ENCODE measurements at places on chromosomes 6 and 20. TPM values are rescaled to one million over a fixed set of nuclear protein-coding genes. Genes with fewer than 3 reads are reported as not detected.

- no peak for DNase-seq
These were observed 94.3 kb downstream of the RAMACL start for GRCh38 chr6:166492092-166492741.

DNA sequence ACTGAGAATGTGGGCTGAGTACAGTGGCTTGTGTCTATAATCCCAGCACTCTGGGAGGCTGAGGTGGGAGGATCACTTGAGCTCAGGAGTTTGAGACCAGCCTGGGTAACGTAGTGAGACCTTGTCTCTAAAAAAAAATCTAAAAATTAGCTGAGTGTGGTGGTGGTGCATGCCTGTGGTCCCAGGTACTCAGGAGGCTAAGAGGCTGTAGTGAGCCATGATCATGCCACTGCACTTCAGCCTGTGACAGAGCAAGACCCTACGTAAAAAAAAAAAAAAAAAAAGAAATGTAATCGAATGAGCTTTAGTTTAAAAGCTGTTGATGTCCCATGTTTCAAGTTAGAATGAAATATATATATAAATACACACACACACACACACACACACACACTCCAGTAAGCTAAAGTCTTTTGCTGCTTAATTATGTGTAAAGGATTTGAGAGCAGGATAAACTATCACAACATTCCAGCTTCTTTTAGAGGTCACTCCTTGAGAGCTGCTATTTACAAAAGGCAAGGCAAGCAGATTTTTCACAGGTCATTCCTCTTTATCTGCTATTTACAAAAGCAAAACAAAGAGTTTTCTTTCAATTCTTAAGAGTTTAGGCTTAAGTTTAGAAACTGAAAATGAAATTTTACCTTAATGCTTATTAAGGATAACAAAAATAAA is 4.7 kb upstream of the MICAL1 start:
- peak; percentile 62 for DNase-seq

DNA sequence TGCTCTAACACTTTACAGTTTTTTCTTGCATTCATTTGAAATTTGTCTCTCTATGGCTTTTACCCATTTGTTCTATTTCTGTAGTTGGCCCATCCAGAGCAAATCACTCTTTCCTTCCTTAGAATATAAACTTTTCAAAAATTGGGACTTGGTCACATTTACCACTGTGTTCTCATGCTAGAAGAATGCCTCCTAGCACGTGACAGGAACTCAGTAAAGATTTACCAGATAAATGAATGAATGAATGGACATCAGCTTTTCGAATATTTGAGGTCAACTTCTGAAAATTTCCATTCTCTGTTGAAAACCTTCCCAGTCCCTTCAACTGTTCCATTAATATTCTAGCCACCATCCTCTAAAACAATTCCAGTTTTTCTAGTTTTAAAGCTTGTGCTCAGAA is 294.5 kb downstream of the CD83 start:
- no peak for DNase-seq

Gene CD83
- total RNA-seq, result 0.80 TPM

- no peak for DNase-seq
These were observed 116.3 kb downstream of the ERMARD start for GRCh38 chr6:169867751-169868191.

DNA sequence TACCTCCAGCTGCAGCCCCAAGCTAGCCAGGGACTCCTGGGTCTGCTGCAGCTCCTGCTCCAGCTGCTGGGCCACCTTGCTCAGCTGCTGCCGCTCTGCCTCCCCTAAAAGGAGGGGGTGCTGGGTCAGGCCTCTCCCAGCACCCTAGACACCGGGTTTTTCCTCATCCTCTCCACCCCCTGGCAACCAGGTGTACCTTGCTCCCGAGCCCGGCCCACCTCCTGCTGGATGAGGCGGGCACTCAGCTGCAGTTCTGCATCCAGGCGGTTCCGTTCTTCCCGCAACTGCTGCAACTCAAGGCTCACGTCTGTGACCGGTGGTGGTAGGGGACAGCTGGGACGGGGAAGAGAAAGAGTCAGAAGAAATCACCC is 6.1 kb upstream of the PSORS1C2 start:
- DNase-seq, result no peak

Gene ADGRF4
- not detected for total RNA-seq

DNA sequence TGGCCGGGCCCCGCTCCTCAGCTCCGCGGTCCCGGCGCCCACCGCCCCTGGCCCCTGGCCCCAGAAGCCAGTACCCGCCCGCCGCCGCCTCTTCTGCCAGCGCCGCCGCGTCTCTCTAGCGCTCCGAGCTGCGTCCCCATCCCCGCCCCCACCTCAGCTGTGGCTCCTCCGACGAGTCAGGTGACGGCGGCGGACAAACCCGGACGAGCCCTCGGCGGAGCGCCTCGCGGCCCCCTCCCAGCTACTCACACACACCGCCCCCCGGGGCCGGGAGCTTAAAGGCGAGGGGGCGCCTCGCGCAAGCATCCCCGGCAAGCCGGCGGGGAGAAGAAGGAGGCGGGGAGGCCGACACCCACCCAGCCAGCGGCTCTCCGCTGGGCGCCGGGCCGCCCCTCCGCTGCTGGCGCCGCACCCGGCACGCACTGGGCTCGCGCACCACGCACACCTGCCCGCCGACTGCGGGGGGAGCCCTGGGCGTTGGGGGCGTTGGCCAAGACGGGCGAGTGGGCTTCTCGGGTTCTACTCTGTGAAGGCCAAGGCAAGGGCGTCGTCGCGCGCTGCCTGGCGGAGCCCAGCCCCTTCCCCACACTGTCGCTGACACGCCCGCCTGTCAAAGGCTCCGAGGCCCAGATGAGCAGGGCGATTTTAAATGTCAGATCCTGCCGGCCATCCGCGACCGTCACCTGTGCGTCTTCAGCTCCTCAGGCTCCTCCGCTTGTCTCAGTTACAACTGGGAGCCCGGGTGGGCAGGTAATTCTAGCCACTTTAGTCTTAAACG is at the start of gene SNAP91:
SNAP91 (minus strand) TSS at position 132 of the 778 bp plus-strand sequence. CDS start 1,174 bp downstream, outside the sequence.
- DNase-seq, result peak; percentile 88

DNA sequence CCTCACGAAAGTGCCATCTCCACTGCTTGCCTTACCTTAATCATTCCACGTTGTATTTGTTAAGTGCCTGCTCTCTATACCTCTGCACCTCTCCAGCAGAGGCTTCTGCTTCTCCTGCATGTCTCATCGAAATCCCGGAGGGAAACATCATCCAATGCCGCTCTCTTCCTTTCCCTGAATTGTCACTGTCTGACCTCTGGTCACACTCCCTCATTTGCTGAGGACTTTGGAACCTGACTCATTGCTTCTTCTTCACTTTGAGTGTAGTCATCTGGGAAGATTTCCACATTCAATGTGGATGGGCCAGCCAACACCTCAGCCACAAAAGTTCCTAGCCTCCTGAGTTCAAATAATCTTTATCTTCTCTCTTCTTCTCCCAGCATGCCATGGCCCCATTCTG is 78.9 kb upstream of the BEND6 start:
- DNase-seq, result no peak

Gene GGTLC1
- not detected for total RNA-seq

- DNase-seq, result no peak
These were observed 162.0 kb upstream of the ECI2 start for GRCh38 chr6:4297348-4297747.

- no peak for DNase-seq
These were observed 85.4 kb upstream of the GPR6 start for GRCh38 chr6:109892451-109893435.

Gene SLC26A8
- total RNA-seq, result 0.25 TPM

DNA sequence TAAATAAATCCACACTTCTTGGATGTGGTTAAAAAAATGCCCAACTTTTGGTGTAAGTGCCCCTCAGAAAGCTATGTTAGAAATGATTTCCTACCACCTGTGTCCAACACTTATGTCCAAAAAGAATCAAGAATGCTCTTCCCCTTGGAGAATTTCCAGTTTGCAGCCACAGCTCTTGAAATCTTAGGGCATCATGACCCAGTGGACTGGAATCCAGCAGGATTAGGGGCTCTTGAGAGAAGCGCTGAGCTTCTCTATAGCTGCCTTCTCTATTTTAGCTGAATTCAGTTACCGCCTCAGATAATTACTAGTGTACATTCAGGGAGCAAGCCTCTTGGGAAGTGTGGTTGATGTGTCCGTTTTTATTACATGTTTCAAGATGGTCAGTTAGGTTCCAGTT is 2.5 kb downstream of the PHACTR1 start:
- no peak for DNase-seq

DNA sequence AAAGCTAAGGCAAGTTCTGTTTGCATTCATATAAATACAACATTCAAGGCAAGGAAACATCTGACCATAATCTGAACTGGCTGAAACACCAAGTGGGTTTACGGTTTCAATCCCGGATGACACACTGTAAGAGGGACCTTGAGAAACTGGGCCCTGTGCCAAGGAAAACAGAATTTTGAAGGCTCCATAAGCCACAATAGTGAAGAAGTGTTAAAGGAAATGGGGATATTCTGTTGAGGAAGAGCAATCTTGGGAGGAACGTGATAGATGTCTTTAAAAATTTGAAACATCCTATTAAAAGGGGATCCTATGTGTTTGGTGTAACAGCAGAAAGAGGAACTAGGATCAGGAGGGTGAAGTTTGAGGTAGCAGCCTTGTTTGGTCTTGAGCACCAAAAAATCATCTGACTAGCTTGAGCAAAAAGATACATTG is 82.4 kb upstream of the TAB2 start:
- DNase-seq, result no peak

DNA sequence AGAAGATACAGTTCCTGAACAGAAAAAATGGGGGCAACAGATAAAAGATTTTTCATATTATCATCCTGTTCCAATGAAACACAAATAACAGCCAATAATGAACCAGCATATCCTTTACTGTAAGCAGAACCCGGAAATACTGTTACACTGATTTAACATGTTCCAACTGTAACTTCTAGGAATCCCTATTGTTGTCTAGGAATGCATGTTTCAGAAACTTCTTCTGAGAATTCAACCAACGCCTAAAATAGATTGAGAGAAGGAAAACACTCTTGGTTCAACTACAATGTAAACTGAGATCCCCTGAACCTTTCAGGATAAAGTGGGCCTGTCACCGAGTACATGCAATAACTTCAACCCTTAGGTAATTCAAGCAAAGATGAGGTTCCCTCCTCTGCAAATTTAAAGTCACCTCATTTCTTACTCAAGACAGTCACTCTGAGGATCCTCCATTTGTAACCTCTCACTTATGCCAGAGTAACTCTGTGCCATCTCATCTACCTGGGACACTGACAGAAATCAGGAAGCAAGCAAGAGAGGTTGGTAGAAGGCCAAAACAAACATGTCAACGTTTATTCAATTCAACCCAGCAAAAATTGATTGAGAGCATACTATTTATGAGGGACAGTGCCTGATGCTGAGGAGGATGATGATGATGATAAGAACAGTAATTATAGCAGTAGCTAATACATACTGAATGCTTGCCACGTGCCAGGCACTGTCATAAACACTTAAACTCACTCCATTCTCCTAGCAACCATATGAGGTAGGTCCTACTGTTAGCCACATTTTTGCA is 14.1 kb downstream of the UBE3D start:
- DNase-seq, result no peak

DNA sequence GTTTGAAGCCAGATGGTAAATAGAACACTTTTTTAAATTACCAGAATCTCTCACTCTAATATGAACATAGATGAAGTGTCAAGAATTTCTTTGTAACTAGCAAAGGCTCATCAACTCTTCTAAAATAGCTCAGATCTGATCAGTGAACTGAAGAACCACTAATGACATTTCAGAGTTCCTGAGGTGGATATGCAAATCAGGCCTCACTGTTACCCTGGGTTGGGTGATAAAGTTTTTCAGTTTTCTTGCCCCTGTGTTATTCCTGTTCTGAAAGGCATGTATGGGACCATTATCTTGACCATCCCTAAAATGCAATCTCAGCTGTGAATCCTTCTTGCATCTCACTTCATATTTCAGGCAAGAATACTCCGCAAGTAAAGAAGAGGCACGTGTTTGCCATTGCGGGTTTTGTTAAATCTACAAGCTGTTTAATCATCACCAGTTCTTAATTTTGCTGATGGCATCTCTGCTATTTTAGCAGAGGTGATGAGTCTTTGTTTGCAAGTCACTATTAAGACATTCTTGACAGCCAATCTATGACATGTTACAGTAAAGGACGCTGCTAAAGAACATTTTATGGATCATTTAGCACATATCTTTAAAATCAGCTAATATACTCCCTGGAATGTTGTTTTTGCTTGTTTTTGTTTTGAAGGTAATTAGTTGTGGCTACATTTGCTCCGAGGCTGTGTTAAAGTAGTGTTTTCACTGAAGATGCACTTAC is 47.9 kb downstream of the KHDC1L start:
- no peak for DNase-seq

DNA sequence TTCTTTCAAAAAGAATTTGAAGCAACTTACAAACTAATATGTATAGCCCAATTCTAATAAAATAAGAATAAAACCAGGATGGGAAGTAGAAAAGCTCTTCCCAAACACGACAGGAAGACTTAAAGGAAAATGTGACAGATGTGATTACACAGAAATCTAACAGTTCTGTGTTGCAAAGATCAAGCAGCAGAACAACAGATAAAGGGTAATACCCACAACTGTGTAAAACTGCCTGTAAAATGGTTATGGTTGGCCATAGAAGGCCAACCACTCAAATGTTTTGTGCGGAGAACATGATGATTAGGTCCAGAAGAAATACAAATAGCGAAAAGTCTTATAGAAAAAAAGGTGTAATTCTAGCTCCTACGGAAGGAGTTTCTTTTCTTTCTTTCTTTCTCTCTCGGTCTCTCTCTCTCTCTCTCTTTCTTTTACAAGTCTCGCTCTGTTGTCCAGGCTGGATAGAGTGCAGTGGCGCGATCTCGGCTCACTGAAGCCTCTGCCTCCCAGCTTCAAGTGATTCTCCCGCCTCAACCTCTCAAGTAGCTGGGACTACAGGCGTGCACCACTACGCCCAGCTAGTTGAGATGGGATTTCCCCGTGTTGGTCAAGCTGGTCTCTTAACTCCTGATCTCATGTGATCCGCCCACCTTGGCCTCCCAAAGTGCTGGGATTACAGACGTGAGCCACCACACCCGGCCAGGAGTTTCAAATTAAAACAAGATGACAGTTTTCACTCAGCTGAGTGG is 128.5 kb downstream of the QRSL1 start:
- no peak for DNase-seq

- DNase-seq, result no peak
These were observed 61.3 kb downstream of the FOXA2 start for GRCh38 chr20:22523128-22523498.

- DNase-seq, result peak; percentile 70
These were observed 309.8 kb downstream of the GRIK2 start for GRCh38 chr6:101703311-101703710.

GRCh38 chr20:5497556-5497955 is 180.8 kb upstream of the PROKR2 start:
- no peak for DNase-seq

- no peak for DNase-seq
These were observed 83.0 kb upstream of the ELOVL5 start for GRCh38 chr6:53431704-53432103.

DNA sequence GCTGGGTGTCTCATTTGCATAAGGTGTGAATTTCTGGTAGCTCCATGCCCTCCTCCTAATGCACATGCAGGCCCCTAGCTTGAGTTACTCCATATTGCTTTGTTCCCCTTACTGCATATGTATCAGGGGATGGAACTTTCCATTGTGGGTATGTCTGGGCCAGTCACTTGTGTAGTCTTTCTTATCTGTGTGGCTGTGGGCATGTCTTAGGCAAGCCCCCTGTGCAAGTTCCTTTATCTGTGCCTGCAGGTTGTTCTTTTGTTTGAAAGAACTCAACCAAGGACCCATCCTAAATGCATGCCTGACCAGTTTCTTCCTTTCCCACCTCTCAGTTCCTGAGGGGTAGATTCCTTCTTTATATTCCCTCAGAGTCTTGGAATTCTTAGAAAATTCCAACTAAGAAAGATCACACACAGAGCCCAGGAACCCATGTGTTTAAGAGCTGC is 23.6 kb downstream of the MBOAT1 start:
- DNase-seq, result peak; percentile 26
